DND-41 (cell line): ENCODE measurements at places on chromosomes 4 and X.

DNA sequence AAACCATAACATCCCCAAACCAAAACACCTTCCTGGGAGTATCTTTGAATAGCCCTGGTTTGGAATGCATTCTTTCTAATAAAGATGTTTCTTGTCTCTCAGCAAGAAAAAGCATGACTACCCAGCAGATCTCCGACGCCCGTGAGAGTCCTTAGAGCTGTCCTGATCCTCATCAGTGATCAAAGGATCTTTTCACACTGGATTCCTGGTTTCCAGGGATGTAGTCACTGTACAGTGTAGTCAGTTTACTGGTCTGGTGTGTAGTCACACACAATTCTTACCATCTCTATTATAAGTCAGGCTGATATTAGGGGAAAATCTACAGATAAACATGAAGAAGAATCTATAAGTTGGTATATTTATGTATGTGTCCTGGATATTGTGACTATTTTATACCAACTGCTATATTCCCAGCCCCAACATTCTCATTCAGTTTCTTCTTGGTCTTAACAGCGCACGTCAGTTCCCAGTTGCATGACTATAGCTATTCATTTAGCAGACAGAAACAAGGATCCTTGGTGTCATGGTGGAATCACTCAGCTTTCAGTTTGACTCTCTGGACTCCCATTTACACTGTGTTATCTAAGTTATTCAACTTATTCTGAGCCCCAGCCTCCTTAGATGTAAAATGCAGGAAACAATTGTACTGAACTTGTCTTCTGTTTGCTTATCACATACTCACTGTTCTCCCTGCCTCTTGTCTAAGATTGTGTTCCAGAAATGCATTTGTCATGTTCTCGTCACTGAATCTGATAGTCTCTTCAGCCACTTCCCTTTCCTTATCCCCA is 68.3 kb downstream of the SLIT2 start:
- H3K27ac ChIP-seq = no peak overlapping the region
- no peak for DNase-seq

- H3K4me3 ChIP-seq = no peak overlapping the region
- no peaks in the 10 kb centered on the region for H3K27me3 ChIP-seq
- no peaks in the 10 kb centered on the region for H3K36me3 ChIP-seq
- H3K4me1 ChIP-seq = no peaks in the 10 kb centered on the region
- DNase-seq = no peak
These were observed 250.8 kb downstream of the ARHGAP24 start for GRCh38 chr4:85725721-85726170.

GRCh38 chr4:54793856-54794422 is 136.2 kb downstream of the KIT start:
- no peaks in the 10 kb centered on the region for H3K27me3 ChIP-seq
- no peaks in the 10 kb centered on the region for H3K36me3 ChIP-seq
- no peak overlapping the region for H3K27ac ChIP-seq
- peak; percentile 5 for DNase-seq
- H3K4me1 ChIP-seq = no peaks in the 10 kb centered on the region

DNA sequence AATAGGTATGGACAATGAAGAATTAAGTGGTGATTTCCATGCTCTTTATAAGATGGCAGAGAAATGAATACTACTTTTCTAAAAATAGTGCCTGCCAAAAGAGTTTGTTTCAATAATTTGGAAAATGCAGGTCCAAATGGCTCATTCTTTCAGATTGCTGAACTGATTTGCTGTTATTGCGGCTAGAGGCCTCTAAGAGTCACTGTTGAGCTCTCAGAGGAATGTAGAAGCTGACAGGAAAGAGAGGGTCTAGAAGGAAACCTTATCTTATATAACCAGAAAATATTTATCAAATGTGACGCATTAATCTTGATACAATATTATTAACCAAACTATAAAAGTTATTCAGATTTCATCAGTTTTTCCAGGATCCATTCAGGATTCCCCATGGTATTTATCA is 65.7 kb upstream of the PAGE1 start:
- no peak overlapping the region for H3K4me3 ChIP-seq
- H3K27me3 ChIP-seq = no peaks in the 10 kb centered on the region
- no peaks in the 10 kb centered on the region for H3K4me1 ChIP-seq

GRCh38 chrX:129842510-129843208 is 1.0 kb downstream of the ZDHHC9 start:
- H3K4me1 ChIP-seq = peaks cover 21% of the 10 kb centered on the region
- H3K27me3 ChIP-seq = no peaks in the 10 kb centered on the region
- no peak for DNase-seq

DNA sequence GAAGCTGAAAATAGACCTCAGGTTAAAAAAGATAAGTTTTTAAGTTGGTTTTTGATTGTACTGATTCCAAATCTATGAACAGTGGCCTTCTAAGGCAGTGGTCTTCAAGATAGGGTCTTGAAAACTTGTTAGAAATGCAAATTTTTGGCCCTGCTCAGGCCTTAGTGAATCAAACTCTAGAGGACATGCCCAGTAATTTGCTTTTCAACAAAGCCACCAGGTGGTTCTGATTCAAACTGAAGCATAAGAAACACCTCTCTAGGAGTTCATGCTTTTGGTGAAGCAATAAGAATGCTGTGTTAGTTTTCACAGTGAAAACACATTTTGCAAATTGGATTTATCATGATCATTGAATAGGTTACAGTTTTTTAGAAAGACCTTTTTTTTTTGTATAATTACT is 1849.4 kb upstream of the AGA start:
- no peak for DNase-seq
- H3K27ac ChIP-seq = no peak overlapping the region
- no peaks in the 10 kb centered on the region for H3K4me1 ChIP-seq
- no peaks in the 10 kb centered on the region for H3K27me3 ChIP-seq

GRCh38 chrX:21666679-21667078 is 8.5 kb upstream of the KLHL34 start:
- H3K27me3 ChIP-seq = no peaks in the 10 kb centered on the region
- no peak for DNase-seq
- H3K4me1 ChIP-seq = no peaks in the 10 kb centered on the region
- no peaks in the 10 kb centered on the region for H3K36me3 ChIP-seq
- H3K4me3 ChIP-seq = no peak overlapping the region
- no peak overlapping the region for H3K27ac ChIP-seq

DNA sequence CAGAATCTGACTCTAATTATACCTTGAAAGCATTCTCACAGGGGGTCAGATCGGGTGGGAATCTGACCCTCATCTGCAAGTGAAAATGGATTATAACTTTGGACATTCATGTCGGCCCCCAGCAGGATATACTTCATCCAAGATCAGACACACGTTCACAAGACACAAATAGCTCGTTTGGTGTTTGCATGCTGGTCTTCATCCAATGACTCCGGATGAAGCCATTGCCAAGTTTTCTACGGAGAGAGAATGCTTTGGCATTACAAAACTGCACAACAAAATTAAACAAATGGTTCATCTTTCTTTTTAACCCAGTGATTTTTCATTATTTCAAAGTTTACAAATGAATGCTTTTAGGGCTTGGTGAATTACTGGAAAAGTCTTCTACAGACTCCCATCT is 105.5 kb downstream of the MID1 start:
- H3K27ac ChIP-seq = no peak overlapping the region

- H3K36me3 ChIP-seq = no peaks in the 10 kb centered on the region
- H3K27ac ChIP-seq = no peak overlapping the region
- no peak for DNase-seq
- no peaks in the 10 kb centered on the region for H3K27me3 ChIP-seq
- no peak overlapping the region for H3K4me3 ChIP-seq
These were observed 47.2 kb downstream of the MAOA start for GRCh38 chrX:43703211-43703791.

DNA sequence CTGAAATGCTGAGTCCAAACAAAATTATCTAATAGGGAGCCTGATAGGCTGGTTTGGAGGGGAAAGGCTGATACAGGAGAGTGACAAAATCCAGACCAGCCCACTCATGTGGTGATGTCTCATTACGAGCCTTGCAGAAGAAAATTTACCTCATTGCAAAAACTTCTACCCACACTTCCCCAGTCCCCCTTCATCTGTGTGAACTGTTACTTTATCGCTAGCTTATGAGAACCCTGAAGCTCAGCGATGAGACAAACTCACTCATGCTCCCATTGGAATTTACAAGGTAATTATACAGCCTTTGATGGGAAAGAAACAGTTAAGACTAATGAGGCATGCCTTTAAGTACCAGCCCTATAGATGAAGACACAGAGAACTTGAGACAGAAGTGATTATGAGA is 76.1 kb downstream of the ARHGAP6 start:
- DNase-seq = no peak
- H3K4me1 ChIP-seq = no peaks in the 10 kb centered on the region
- H3K27me3 ChIP-seq = no peaks in the 10 kb centered on the region
- H3K36me3 ChIP-seq = no peaks in the 10 kb centered on the region

DNA sequence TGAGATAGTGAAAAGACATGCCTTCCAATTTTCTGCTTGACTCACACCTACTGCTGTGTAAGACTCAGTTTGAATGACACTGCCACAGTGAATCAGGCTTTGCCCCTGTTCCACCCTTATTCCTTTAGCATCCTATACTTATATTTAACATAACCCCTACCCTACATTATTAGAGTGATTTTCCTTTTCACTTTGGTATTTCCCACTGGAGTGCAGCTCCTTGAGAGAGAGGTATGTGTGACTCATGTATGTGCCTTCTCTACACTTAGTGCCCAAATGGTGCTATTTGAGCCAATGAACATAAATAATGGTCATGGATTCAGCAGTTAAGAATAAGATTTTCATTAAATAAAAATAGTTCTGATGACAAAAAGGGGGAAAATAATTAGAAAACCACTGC is 69.5 kb downstream of the RRAGB start:
- no peaks in the 10 kb centered on the region for H3K27me3 ChIP-seq
- DNase-seq = no peak
- H3K36me3 ChIP-seq = no peaks in the 10 kb centered on the region
- no peak overlapping the region for H3K4me3 ChIP-seq
- no peak overlapping the region for H3K27ac ChIP-seq

DNA sequence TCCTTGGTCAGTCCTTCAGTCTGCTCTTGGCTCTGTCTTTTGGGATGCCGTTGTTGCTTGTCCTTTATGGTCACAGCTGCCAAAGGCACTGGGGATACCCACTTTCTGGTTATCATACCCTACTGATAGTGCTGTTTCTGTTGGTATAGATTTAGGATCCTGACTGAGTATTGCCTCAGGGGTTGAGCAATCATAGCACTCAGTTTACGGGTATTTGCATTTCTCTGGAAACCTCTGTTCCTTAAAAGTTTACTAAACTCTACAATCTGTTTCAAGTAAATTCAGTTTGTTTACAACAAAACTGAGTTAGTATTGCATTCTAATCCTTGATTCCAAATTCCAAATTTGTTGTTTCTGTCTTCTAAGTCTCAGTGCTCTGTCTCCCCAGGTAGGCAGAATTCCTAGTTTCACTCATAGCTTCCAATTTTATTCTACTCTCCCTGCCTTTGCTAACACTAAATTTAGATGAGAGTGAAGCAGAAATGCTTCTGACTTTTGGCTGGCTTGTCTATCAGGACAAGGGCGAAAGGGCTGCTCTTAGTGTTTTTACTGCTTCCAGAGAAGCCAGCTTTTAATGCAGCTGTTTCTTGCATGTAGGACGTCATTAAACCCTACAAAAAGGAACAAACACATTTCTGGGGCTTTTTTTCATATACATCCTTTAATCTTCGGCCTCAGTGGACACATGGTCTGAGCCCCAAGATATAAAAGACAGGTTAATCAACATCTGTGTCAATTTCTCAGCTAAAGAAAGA is 17.2 kb upstream of the TET2 start:
- no peaks in the 10 kb centered on the region for H3K4me1 ChIP-seq
- H3K27me3 ChIP-seq = no peaks in the 10 kb centered on the region
- DNase-seq = no peak
- H3K36me3 ChIP-seq = no peaks in the 10 kb centered on the region
- no peak overlapping the region for H3K27ac ChIP-seq

DNA sequence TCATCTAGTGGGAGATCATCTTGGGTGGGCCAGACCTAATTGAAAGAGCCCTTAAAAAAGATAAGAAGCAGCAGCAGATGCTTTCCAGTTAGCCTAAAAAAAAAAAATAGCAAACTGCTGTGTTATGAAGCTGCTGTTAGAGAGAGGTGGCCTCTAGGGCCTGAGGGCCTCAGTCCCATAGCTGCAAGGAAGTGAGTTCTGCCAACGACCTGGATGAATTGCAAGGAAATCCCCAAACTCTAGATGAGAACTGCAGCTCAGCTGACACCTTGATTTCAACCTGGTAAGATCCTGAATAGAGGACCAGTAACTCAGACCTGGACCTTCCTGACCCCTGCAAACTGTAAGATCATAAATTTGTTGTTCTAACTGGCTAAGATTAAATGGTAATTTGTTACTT is 275.2 kb downstream of the TENM3 start:
- no peak overlapping the region for H3K4me3 ChIP-seq
- H3K27ac ChIP-seq = no peak overlapping the region
- no peaks in the 10 kb centered on the region for H3K4me1 ChIP-seq
- no peak for DNase-seq
- no peaks in the 10 kb centered on the region for H3K36me3 ChIP-seq

DNA sequence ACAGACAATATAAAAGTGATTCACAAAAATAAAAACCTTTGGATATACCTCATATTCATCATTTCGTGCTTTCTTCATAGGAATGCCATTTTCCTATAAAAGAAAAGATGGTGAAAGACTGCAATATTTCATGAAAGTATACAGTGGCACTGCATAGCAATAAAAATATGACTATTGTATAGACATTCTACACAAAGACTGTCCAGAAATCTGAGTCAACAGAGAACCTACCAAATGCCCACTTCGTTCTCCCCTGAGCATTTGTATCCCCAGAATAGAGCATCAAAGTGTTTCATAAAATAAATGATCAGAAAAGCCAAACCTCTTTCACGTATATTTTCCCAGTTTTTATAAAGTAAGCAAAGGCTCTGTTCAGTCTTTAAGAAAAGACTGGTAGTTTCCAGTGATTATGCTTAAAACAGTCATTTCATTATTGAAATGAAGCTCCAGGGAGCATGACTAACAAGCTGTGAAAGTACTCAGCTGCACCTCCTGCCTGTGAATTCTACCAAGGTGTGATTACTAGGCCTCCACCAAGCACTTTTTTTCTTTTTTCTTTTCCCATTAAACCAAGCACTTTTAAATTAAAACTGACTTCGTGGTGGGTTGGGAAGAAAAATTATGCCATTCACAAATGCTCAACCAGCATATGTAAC is 20.2 kb downstream of the PPA2 start:
- H3K27ac ChIP-seq = no peak overlapping the region
- H3K4me3 ChIP-seq = no peak overlapping the region
- no peak for DNase-seq
- no peaks in the 10 kb centered on the region for H3K4me1 ChIP-seq
- no peaks in the 10 kb centered on the region for H3K27me3 ChIP-seq
- H3K36me3 ChIP-seq = peaks cover 12% of the 10 kb centered on the region; the same call in 1 of the 2 replicates

GRCh38 chrX:23012636-23013035 is 12.9 kb downstream of the DDX53 start:
- peaks cover 23% of the 10 kb centered on the region for H3K4me1 ChIP-seq
- H3K4me3 ChIP-seq = no peak overlapping the region
- H3K36me3 ChIP-seq = no peaks in the 10 kb centered on the region
- no peaks in the 10 kb centered on the region for H3K27me3 ChIP-seq

DNA sequence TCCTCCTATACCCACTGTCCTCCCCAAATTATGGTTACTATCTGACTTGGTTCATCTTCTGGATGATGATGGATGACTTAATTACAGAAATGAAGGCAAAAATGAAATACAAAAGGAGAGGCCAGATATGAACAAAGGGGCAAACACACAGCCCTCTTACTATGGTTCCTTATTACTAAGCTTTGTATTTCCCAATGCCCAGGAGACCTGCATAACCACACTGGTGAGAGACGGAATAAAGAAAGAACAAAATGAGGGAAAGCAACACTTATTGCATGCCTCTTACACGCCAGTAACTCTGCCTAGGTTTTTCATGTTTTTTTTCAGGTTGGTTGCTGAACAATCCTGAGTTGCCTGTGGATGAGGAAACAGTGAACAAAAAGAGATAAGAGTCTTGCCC is 120.5 kb downstream of the SLC10A7 start:
- no peaks in the 10 kb centered on the region for H3K4me1 ChIP-seq
- H3K27me3 ChIP-seq = no peaks in the 10 kb centered on the region
- H3K27ac ChIP-seq = no peak overlapping the region
- no peaks in the 10 kb centered on the region for H3K36me3 ChIP-seq
- DNase-seq = no peak
- H3K4me3 ChIP-seq = no peak overlapping the region
